ENCODE measurements at places on chromosomes 11 and 22.
A peak's percentile ranks its signal among the peaks of the same experiment; 100 is the strongest.

DNA sequence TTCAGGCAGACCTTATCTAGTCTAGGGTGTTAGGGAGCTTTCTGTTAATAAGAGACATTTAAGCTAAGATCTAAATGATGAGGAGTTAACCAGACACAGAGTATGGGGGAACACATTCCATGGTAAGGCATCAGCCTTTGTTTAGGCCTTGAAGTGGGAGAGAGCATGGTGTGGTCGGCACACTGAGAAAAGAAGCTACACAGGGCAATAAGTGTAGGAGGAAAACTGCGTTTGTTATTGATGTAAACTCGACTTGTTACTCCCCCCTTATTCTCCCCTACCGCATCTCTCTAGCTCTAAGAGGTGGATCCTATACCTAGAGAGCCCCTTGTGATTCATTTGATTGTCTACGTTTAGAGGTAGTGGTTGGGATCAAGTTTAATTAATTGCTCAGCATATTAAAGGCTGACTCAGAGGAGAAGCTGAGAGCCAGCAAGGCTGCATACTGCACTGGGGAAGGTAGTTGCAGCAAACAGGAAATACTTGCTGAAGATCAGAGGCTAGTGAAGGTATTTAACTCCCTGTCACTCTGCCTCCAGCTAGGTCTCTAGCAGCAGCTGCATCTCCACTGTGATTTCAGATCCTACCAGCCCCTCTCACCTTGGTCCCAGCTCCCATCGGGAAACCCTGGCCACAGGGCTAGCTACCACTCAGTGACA lies 86.8 kb upstream of the TEAD1 start:
- no peak for DNase-seq

DNA sequence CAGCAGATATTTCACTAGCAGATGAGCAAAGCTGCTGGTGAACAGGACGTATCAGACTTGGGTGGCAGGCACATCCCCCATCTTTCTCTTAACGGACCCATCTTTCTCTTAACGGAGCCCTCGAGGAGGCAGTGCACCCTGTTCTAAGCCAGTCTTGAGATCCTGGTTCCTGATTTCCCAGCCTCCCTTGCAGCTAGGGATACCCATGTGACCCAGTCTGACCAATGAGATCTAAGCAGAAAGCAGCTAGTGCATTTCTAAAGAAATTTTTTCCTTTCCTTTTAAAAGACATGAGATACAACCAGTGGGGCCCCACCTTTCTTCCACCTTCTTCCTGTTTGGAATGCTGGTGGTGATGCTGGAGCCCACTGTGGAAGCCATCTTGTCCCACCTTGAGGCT lies 13.6 kb upstream of the ELFN2 start:
- DNase-seq: no peak

GRCh38 chr11:83000381-83000780 lies 71.3 kb downstream of the RAB30 start:
- DNase-seq: no peak

DNA sequence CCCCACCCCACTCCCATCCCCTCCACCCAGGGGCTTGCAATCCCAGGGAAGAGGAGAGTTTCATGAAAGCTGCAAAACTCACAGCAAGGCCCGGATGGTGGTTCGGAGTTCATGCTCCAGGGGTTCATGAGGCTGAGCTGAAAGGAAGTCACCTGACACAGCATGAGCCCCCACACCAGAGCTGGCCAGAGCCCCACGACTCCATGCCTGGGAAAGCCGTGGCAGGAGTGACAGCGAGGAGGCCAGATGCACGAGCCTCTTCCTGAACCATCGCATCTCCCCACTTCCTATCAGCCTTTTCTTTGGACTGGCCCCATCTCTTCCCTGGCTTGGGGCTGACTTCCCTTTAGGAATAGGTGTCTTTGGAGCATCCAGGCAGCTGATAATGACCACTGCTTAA lies 105.8 kb downstream of the ABTB2 start:
- DNase-seq: no peak

- no peak for DNase-seq
Observed at GRCh38 chr11:102527684-102528083, 2.9 kb downstream of the MMP7 start.

DNA sequence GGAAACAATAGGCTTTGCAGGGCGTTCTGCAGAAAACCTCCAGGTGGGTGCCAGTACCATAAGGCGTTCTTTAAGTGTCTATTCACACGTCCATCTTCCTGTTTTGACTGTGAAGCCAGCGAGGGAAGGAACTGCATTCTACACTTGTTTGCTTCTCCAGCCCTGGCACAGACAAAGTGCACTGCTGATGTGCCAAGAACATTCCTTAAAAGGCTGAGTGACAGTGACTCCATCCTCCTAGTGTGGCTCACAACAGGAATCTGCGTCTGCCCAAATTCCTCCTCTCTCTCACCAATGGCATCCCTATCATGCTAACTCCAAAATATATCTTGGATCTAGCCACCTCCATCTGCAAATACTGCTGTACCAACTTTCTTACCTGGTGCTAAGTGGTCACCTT lies 407.4 kb upstream of the SYN3 start:
- DNase-seq: no peak

- no peak for DNase-seq
Observed at GRCh38 chr11:134118006-134118405, 49.1 kb downstream of the JAM3 start.

GRCh38 chr11:70525006-70525405 lies 126.7 kb downstream of the CTTN start:
- no peak for DNase-seq

GRCh38 chr11:8047382-8047781 lies 33.6 kb upstream of the TUB start:
- no peak for DNase-seq

DNA sequence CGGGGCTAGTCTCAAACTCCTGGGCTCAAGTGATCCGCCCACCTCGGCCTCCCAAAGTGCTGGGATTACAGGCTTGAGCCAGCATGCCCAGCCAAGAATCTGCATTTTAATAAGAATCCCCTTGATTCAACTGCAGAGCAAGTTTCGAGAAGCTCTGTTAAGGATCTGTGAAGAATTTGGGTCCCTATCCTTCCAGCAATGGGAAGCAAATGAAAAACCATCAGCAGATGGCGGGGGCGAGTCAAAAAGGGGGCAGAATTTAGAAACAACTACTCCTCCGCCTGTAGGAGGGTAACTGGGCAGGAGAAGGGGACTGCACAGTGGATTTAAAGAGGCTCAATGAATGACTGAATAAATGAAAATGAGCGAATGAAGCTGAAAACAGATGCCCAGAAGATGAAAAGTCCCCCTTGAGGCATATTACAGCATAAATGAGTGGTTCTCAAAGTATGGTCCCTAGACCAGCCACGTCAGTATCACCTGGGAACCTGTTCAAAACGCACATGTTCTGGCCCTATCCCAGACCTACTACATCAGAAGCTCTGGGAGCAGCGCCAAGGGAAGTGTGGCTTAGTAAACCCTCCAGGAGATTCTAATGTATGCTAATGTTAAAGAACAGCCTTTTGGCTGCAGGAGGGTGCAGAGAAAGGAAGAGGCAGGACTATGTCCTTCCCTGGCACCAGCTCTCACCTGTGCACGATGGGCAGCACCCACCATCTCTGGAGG lies 15.0 kb downstream of the VWCE start:
- no peak for DNase-seq

DNA sequence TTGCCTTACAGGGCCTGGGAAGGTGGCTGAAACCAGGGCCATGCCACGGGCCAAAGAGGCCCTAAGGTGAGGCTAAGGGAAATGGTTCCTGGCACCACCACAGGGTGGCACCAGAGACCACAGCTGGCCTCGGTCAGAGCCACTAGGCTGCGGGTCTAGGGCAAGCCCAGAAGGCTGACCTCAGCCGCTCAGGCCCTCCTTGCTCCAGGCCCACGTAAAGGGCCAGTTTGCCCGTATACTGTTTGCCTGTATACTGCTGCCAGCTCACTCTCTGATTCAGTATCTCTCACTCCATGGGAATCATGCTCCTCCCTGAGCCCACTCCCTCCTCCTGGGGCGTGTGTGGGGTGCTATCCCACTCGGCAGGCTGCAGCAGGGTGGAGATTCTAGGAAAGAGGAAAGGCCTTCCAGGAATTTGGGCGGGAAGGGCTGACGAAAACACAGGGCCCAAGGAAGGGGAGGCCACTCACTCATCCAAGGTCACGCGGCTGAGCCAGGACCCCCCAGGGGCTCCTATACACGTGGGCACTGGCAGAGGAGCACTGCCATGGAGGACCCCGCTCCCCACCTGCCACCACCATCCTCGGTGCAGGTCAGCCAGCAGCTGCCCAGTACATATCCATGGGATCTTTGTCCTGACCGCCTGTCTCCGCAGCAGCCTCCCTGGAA lies 62.4 kb downstream of the NECTIN1 start:
- peak; percentile 63 for DNase-seq
